ENCODE measurements at places on chromosomes 12 and 14. TPM values are rescaled to one million over a fixed set of nuclear protein-coding genes. Genes with fewer than 3 reads are reported as not detected.

Gene OR4E2
- not detected for total RNA-seq

Gene RTL1
- not detected for total RNA-seq

Gene ERC1
- 16.0 TPM for total RNA-seq

Gene P3H3
- 24.4 TPM for total RNA-seq

Gene SOCS2
- 28.9 TPM for total RNA-seq

GRCh38 chr12:113432986-113433385 is 10.8 kb downstream of the SDSL start:
- DNase-seq, result no peak
- no peaks in the 10 kb centered on the region for H3K27me3 ChIP-seq
- no peaks in the 10 kb centered on the region for H3K4me1 ChIP-seq
- H3K4me3 ChIP-seq, result no peak overlapping the region
- H3K27ac ChIP-seq, result no peak overlapping the region

- H3K36me3 ChIP-seq, result peaks cover 15% of the 10 kb centered on the region
- H3K27me3 ChIP-seq, result no peaks in the 10 kb centered on the region
- no peak for DNase-seq
These were observed 5.6 kb downstream of the AACS start for GRCh38 chr12:125070661-125071390.

DNA sequence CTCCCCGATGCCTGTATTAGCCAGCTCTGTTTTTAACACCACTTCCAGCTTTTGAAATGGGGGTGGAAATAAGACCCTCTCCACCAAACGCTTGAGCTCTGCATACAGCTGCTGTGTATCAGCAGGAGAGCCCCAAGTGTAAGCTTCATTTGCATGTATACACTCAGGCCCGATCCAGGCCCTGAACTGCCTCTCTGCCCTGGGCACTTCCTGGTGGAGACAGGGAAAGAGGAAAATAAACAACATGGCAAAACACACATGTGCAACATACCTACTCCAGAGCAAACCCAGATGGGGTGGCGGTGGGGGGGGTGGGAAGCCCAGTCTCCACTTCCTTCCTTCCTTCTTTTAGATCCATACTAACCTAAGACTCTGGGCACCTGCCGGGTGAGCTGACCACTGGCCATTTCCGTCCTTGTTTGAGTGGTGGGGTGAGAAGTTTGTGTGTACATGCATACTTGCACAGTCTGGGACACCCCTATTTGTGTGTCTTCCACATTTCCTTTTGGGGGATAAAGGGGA is 55.3 kb downstream of the RBM19 start:
- no peaks in the 10 kb centered on the region for H3K4me1 ChIP-seq
- no peak overlapping the region for H3K27ac ChIP-seq
- H3K4me3 ChIP-seq, result no peak overlapping the region
- DNase-seq, result no peak

DNA sequence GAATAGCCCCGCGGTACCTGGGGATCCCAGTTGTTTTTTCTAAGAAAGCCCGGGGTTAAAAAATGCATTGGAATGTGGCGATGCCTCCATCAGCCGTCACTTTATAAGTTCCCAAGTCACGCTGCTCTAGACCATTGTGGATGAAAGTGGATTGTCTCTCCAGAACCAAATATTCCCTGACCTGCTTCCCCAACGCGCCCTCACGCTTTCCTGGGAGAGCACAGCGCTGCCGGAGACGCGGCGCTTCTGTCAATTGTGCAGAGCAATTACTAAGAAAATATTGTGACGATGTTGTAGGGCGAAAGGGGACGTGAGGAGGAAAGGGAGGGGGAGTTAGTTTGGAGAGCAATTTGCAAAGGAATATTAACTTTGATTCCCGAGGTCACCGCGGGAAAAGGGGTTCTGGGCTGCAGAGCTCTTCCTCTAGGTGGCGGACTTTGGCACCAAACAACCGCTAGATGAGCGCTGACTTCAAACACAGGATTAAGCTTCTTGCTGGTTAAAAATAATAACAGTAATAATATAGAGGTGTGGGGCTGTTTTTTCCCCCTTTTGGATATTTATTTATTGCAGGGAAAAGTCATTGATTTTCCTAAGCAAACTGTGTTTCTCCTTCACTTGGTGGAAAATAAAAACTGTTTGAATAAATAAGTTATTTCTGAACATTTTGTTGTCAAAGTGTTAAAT is 9.6 kb upstream of the FOXG1 start:
- peak; percentile 63 for DNase-seq
- peaks cover 4% of the 10 kb centered on the region for H3K4me1 ChIP-seq
- H3K36me3 ChIP-seq, result no peaks in the 10 kb centered on the region
- H3K27me3 ChIP-seq, result peaks cover 75% of the 10 kb centered on the region

GRCh38 chr14:92482621-92483319 is 30.8 kb upstream of the RIN3 start:
- no peaks in the 10 kb centered on the region for H3K27me3 ChIP-seq
- no peak overlapping the region for H3K27ac ChIP-seq
- no peaks in the 10 kb centered on the region for H3K4me1 ChIP-seq
- H3K4me3 ChIP-seq, result no peak overlapping the region

DNA sequence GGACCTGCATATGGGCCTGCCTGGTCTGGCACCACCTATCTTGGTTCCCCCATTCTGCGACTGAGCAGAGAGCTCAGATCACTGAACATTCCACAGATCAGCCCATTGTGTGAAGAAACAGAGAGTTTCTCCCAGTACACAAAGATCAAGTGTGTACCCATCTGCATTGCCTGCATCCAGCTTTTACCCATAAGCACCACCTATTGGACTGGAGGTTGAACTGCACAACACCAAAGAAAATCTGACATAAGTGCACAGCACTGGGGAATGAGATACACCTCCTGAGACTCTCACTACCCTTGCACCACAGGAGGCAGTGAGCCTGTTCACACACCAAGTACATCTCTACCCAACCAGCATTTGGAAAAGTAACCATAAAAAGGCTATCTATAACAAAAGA is 362.6 kb upstream of the CLEC14A start:
- no peaks in the 10 kb centered on the region for H3K4me1 ChIP-seq
- H3K27ac ChIP-seq, result no peak overlapping the region
- H3K27me3 ChIP-seq, result no peaks in the 10 kb centered on the region
- H3K36me3 ChIP-seq, result no peaks in the 10 kb centered on the region

GRCh38 chr12:76755829-76756379 is 8.0 kb upstream of the ZDHHC17 start:
- no peak overlapping the region for H3K27ac ChIP-seq
- H3K4me1 ChIP-seq, result no peaks in the 10 kb centered on the region

- H3K4me1 ChIP-seq, result peaks cover 10% of the 10 kb centered on the region
- no peak overlapping the region for H3K27ac ChIP-seq
- no peaks in the 10 kb centered on the region for H3K27me3 ChIP-seq
- 0 out of 2 replicates have a peak, but pooled peaks cover 6% of the 10 kb centered on the region for H3K36me3 ChIP-seq
These were observed 5.2 kb downstream of the ADIPOR2 start for GRCh38 chr12:1695886-1696670.

GRCh38 chr14:94598816-94599655 is 13.2 kb upstream of the SERPINA3 start:
- H3K4me3 ChIP-seq, result no peak overlapping the region
- DNase-seq, result peak; percentile 87
- H3K27me3 ChIP-seq, result no peaks in the 10 kb centered on the region
- peak overlapping the region; percentile 96 for H3K27ac ChIP-seq
- no peaks in the 10 kb centered on the region for H3K36me3 ChIP-seq

DNA sequence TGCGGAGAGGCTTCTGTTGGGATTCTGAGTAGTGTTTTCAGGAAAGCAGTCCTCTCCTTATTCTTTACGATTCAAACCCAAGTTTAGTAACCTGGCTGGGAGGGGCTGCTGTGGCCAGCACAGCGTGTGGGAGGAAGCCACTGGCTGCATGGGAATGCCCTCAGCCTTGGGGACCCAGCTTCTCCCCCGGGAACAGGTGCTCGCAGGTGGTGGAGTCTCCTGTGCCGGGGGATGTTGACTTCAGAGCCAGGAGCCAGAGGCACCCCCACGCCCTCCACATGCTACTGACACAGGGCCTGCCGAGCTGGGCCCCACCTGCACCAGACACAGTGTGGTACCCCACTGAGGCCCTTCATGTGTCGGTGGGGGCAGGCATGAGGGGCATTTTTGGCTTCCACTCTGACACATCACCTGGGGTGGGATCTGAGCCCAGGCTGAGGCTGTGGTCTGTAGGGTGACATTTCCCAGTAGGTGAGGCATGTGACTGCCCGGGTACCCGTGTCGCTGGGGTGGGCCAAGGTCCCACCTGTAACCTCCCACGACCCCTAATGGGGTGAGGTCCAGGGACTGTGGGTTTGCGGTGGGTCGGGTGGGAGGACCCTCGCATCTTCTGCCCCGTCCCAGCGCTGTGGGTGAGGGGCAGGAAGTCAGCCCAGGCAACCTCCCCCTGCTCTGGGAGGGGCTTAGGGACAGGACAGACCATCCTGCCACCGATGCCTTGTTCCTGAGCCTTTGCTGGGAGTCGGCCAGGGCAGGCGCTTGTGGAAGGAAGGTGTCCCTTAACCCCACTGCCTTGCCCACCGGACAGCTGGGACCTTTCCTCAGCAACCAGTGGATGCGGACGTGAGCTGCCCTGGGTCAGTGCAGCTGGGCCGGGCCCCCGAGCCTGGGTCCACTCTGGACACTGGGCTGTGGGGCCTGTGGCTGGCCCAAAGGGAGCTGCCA is 26.5 kb downstream of the MTA1 start:
- no peak for DNase-seq
- H3K27ac ChIP-seq, result no peak overlapping the region
- no peaks in the 10 kb centered on the region for H3K27me3 ChIP-seq

DNA sequence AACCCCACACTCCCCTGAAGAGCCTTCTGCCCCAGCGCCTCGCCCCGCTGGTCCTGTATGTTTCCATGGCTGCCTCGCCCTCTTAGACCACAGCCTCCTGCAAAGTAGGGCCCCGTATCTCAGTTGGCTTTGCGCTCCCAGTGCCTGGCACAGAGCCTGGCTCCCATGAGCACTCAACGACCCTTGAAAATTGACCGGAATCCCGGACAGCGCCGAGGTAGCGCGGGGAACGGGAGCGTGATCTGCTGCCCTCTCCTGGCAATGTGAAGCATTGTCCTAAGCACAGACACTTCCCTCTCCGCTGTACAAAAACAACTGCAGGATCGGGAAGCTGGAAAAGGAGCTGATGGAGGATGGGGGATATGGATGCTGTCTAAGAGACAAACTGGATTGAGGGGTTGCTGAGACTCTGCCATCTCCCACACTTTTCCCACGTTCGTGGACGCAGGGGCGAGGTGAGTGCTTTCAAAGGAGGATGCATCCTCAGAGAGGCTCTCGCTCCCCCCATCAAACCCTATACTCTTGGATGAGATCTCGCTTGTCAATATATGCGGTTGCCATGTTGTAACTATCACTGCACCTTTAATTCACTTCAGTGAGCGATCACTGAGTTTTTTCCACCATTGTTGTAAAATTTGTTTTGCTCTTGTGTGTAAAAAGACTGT is 10.7 kb upstream of the FKBP4 start:
- peaks cover 5% of the 10 kb centered on the region for H3K4me1 ChIP-seq
- H3K27me3 ChIP-seq, result peaks cover 37% of the 10 kb centered on the region
- H3K4me3 ChIP-seq, result peak overlapping the region; percentile 31
- no peaks in the 10 kb centered on the region for H3K36me3 ChIP-seq

GRCh38 chr12:30792085-30792484 is 37.3 kb upstream of the CAPRIN2 start:
- H3K27me3 ChIP-seq, result no peaks in the 10 kb centered on the region
- H3K36me3 ChIP-seq, result no peaks in the 10 kb centered on the region
- no peak for DNase-seq
- H3K4me3 ChIP-seq, result peak overlapping the region; percentile 30
- peaks cover 51% of the 10 kb centered on the region for H3K4me1 ChIP-seq

GRCh38 chr14:74464785-74465184 is 28.3 kb downstream of the NPC2 start:
- no peak overlapping the region for H3K4me3 ChIP-seq
- H3K27me3 ChIP-seq, result no peaks in the 10 kb centered on the region
- no peak for DNase-seq
- H3K4me1 ChIP-seq, result no peaks in the 10 kb centered on the region

DNA sequence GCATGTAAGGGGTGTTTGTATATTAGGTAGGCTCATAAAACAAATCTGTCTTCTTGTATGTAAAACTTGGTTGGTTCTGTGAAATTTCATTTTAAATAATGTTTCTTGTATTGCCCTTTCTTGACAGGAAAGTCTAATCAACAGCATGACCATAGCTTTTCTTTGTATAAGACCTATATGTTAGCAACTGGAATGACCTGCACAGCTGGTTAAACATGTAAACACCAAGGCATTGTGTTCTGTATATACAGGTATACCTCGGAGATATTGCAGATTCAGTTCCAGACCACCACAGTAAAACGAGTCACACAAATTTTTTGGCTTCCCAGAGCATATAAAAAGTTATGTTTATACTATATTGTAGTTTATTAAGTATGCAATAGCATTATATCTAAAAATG is 183.6 kb downstream of the ERC1 start:
- H3K4me3 ChIP-seq, result no peak overlapping the region
- H3K4me1 ChIP-seq, result peaks cover 6% of the 10 kb centered on the region
- no peaks in the 10 kb centered on the region for H3K36me3 ChIP-seq
- no peaks in the 10 kb centered on the region for H3K27me3 ChIP-seq
- no peak overlapping the region for H3K27ac ChIP-seq
- DNase-seq, result no peak

DNA sequence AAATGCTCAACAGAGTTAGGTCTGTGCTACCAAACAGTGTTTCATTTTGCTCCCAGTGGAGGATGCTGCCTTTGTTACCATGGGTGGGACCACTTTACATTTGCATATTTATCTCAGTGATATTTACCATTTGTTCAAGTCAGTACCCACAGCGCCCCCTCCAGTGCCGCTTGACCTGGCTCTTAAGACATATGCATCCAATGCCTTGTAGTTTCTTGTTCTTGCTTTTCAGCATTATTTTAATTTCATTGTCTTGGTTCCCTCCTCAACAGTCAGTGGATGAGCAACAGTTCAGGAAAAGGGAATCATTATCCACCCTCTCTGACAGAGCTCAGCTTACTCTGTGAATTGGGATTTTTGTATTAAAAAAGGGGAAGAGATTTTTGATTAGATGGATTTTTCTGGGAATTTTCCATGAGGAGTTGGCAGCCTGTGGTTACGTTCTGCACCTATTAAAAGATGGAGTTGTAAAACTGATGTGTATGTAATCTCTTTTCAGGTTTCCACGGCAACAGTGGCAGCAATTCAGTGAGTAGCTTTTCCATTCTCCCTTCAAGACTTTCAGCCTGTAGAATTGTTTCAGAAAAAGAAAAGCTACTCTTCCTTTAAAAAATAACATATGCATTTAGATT is 240.5 kb upstream of the DAAM1 start:
- H3K36me3 ChIP-seq, result no peaks in the 10 kb centered on the region
- H3K4me1 ChIP-seq, result no peaks in the 10 kb centered on the region
- no peak overlapping the region for H3K27ac ChIP-seq
- peak; percentile 40 for DNase-seq
- H3K4me3 ChIP-seq, result no peak overlapping the region
- peaks cover 84% of the 10 kb centered on the region for H3K27me3 ChIP-seq

Measured in PC-3 (cell line).